ENCODE measurements at places on chromosomes 13 and 19. TPM values are rescaled to one million over a fixed set of nuclear protein-coding genes. Genes with fewer than 3 reads are reported as not detected.
A peak's percentile ranks its signal among the peaks of the same experiment; 100 is the strongest.

Gene YJEFN3
- 0.29 TPM for total RNA-seq

Gene C19orf38
- total RNA-seq: under 0.01 TPM

Gene SSC5D
- total RNA-seq: 77.4 TPM

Gene PRTN3
- not detected for total RNA-seq

Gene OR7A5
- not detected for total RNA-seq

Gene CD177
- total RNA-seq: not detected

Gene TNFSF9
- total RNA-seq: 12.7 TPM

- no peaks in the 10 kb centered on the region for H3K36me3 ChIP-seq
- peaks cover 6% of the 10 kb centered on the region for H3K4me1 ChIP-seq
- H3K27me3 ChIP-seq: no peaks in the 10 kb centered on the region
- H3K27ac ChIP-seq: no peak overlapping the region
- DNase-seq: no peak
These were observed 1.9 kb upstream of the EDDM13 start for GRCh38 chr19:56270676-56271075.

GRCh38 chr19:56131651-56132050 lies 9.4 kb upstream of the ZNF444 start:
- peaks cover 24% of the 10 kb centered on the region for H3K4me1 ChIP-seq
- H3K36me3 ChIP-seq: no peaks in the 10 kb centered on the region
- DNase-seq: no peak
- H3K4me3 ChIP-seq: no peak overlapping the region

GRCh38 chr19:8252922-8253589 lies 43.9 kb downstream of the CERS4 start:
- no peak overlapping the region for H3K27ac ChIP-seq
- no peaks in the 10 kb centered on the region for H3K27me3 ChIP-seq
- peaks cover 3% of the 10 kb centered on the region for H3K4me1 ChIP-seq
- DNase-seq: peak; percentile 98

- H3K4me3 ChIP-seq: no peak overlapping the region
- peaks cover 10% of the 10 kb centered on the region for H3K4me1 ChIP-seq
- H3K27me3 ChIP-seq: no peaks in the 10 kb centered on the region
These were observed 35.7 kb downstream of the TFDP1 start for GRCh38 chr13:113620036-113620796.

- H3K36me3 ChIP-seq: no peaks in the 10 kb centered on the region
- DNase-seq: peak; percentile 99
- no peaks in the 10 kb centered on the region for H3K27me3 ChIP-seq
- peak overlapping the region; percentile 7 for H3K4me3 ChIP-seq
- peaks cover 41% of the 10 kb centered on the region for H3K4me1 ChIP-seq
These were observed 18.5 kb downstream of the POU2F2 start for GRCh38 chr19:42113641-42114348.

DNA sequence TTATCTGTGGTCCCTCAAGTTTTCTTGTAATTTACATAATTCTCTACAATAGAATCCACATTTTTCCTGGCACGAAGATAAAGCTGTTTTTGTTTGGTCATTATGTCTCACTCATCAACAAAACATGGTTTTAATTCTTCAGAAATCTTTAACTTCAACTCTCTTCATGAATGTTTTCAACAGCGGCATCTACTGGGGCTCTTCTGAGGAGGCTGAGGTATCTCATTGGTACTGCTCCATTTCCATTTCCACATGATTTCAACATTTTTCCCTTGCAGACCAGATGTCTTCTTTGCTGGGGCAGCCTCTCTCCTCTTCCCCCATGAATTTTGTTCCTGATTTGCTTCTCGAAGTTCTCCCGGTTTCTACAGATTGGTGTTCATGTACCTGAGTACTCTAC lies 5.8 kb upstream of the KBTBD7 start:
- H3K4me3 ChIP-seq: no peak overlapping the region
- no peaks in the 10 kb centered on the region for H3K36me3 ChIP-seq
- no peaks in the 10 kb centered on the region for H3K4me1 ChIP-seq
- H3K27ac ChIP-seq: no peak overlapping the region
- no peak for DNase-seq

DNA sequence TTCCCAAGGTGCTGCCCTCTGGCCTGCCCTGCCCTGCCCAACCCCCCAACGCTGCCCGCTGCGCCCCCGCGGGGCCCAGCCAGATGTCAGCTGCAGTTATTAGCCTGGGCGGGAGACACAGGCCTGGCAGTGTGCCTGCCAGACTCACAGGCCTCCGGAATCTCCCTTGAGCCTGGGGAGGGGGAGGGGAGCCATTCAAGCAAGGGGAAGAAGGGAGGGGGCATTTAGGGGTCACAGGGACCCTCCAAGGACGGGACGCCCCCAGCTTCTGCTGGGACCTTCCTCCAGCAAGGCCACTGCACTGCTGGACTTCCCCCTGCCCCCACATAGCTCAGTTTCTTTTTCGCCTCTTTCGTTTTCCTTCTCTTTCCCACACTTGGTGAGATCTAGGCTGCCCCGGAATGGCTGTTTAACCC lies 2.6 kb upstream of the JUNB start:
- peak; percentile 95 for DNase-seq
- H3K36me3 ChIP-seq: no peaks in the 10 kb centered on the region
- peaks cover 26% of the 10 kb centered on the region for H3K4me1 ChIP-seq
- peak overlapping the region; percentile 92 for H3K27ac ChIP-seq

DNA sequence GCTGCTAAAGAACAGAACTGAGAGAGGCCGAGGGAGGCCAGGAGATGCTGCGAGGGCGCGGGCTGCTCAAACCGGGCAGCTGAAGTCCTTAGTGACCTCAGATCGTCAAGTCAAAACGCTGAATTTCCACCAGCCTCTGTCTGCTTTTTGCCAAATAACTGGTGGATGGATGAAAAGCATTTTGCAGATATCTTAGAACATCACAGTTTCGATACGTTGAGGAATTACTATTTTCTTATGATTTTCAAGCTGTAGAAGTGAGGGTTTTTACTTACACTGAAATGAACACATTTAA lies 2.0 kb downstream of the GPC6 start:
- peak overlapping the region; percentile 82 for H3K4me3 ChIP-seq
- no peaks in the 10 kb centered on the region for H3K36me3 ChIP-seq
- peak overlapping the region; percentile 87 for H3K27ac ChIP-seq
- no peak for DNase-seq

GRCh38 chr19:6247007-6247288 lies 32.8 kb downstream of the MLLT1 start:
- no peak for DNase-seq
- no peaks in the 10 kb centered on the region for H3K27me3 ChIP-seq
- H3K4me1 ChIP-seq: peaks cover 29% of the 10 kb centered on the region
- H3K36me3 ChIP-seq: peaks cover 11% of the 10 kb centered on the region
- H3K4me3 ChIP-seq: no peak overlapping the region

DNA sequence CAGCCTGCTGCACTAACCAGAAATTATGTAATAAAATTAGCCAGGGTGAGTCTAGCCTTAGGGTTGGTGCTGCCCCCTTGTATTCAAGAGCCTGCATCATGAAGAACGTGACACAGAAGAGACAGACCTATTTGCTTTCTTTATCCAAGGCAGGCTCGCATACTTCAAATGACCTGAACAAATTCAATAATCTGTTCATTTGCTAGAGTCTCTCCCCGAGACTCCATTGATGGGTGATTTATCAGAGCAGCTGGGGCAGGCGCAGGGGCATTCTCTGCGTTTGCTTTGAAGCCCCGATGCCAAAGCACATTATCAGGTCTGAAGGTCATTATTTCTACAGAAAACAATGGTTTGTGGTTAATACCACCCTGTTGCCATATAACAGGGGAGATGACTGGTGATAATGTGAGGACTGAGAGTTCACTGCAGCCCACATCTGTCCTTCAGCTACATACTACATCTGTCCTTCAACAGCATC lies 520.3 kb downstream of the DIAPH3 start:
- DNase-seq: no peak
- peaks cover 8% of the 10 kb centered on the region for H3K27me3 ChIP-seq
- no peaks in the 10 kb centered on the region for H3K36me3 ChIP-seq

GRCh38 chr19:4278010-4278409 lies 1.1 kb upstream of the SHD start:
- H3K27ac ChIP-seq: no peak overlapping the region
- no peak overlapping the region for H3K4me3 ChIP-seq
- H3K27me3 ChIP-seq: peaks cover 29% of the 10 kb centered on the region
- no peaks in the 10 kb centered on the region for H3K4me1 ChIP-seq
- DNase-seq: peak; percentile 68
- H3K36me3 ChIP-seq: no peaks in the 10 kb centered on the region

DNA sequence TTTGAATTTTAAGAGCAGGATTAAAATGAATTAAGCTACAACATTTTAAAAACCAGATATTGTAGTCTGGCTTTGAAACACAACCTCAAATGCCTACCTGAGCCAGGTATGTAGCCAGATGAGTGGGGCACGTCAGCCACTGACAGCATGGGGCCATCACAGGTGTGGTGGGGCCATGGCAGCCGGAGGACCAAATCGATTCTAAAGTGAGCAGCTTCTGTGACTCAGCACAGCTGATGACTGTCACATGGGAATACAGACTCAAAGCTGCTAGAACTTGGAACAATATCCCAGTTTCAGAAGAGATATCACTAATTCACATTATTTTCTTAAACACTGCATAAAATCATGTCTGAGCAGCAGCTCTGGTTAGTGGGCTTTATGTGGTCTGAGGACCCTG lies 52.8 kb downstream of the SERP2 start:
- peaks cover 7% of the 10 kb centered on the region for H3K27me3 ChIP-seq
- H3K4me1 ChIP-seq: peaks cover 2% of the 10 kb centered on the region
- H3K27ac ChIP-seq: no peak overlapping the region
- H3K4me3 ChIP-seq: no peak overlapping the region
- peak; percentile 82 for DNase-seq

- H3K4me1 ChIP-seq: no peaks in the 10 kb centered on the region
- no peak overlapping the region for H3K4me3 ChIP-seq
- H3K36me3 ChIP-seq: no peaks in the 10 kb centered on the region
- H3K27ac ChIP-seq: no peak overlapping the region
- peaks cover 85% of the 10 kb centered on the region for H3K27me3 ChIP-seq
- peak; percentile 89 for DNase-seq
These were observed 8.0 kb upstream of the SOX1 start for GRCh38 chr13:112058941-112059340.

DNA sequence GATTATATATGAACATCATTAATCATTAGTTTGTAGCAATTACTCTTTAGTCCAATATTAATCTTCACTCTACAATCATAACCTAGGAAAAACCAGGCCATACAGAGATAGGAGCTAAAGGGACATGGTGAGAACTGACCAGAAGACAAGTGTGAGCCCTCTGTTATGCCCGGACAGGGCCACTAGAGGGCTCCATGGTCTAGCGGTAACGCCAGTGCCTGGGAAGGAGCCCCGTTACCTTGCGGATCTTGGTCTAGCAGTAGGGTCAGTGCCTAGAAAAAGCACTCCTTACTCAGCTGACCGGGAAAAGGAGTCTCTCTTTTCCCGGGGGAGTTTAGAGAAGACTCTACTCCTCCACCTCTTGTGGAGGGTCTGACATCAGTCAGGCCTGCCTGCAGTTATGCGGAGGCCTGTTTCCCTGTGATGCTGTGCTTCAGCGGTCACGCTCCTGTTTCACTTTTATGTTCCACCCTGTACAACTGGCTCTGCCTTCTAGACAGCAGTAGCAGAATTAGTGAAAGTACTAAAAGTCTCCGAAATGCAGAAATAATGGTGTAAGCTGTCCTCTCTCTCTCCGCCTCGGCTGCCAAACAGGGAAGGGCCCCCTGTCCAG lies 13.8 kb downstream of the OR7D4 start:
- DNase-seq: no peak
- H3K4me1 ChIP-seq: no peaks in the 10 kb centered on the region
- no peaks in the 10 kb centered on the region for H3K36me3 ChIP-seq
- no peak overlapping the region for H3K27ac ChIP-seq
- no peaks in the 10 kb centered on the region for H3K27me3 ChIP-seq
- peak overlapping the region; percentile 66 for H3K4me3 ChIP-seq

DNA sequence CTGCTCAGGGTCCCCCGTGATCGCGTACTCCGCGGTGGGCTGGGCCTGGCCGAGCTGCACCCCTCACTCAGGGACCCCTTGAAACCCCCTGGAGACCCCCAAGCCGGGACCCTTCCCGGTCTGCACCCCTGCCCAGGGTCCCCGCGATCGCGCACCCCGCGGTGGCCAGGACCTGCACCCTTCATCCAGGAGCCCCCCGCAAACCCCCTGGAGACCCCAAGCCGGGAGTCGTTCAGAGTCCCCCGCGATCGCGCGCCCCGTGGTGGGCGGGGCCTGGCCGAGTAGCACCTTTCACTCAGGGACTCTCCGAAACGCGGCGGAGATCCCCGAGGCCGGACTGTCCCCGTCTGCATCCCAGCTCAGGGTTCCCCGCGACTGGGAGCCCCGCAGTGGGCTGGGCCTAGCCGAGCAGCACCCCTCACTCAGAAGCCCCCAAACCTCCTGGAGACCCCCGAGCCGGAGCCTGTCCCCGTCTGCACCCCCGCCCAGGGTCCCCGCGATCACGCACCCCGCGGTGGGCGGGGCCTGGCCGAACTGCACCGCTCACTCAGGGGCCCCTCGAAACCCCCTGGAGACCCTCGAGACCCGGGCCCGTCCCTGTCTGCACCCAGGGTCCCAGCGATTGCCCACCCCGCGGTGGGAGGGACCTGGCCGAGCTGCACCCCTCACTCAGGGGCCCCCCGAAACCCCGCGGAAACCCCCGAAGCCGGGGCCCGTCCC lies 748 bp downstream of the LMNB2 start:
- H3K36me3 ChIP-seq: no peaks in the 10 kb centered on the region
- H3K27me3 ChIP-seq: no peaks in the 10 kb centered on the region
- H3K4me3 ChIP-seq: peak overlapping the region; percentile 94
- DNase-seq: peak; percentile 97

GRCh38 chr19:33062902-33063301 lies 1.8 kb downstream of the RHPN2 start:
- H3K4me1 ChIP-seq: no peaks in the 10 kb centered on the region
- peak; percentile 4 for DNase-seq
- no peak overlapping the region for H3K4me3 ChIP-seq
- no peaks in the 10 kb centered on the region for H3K36me3 ChIP-seq
- H3K27ac ChIP-seq: no peak overlapping the region

DNA sequence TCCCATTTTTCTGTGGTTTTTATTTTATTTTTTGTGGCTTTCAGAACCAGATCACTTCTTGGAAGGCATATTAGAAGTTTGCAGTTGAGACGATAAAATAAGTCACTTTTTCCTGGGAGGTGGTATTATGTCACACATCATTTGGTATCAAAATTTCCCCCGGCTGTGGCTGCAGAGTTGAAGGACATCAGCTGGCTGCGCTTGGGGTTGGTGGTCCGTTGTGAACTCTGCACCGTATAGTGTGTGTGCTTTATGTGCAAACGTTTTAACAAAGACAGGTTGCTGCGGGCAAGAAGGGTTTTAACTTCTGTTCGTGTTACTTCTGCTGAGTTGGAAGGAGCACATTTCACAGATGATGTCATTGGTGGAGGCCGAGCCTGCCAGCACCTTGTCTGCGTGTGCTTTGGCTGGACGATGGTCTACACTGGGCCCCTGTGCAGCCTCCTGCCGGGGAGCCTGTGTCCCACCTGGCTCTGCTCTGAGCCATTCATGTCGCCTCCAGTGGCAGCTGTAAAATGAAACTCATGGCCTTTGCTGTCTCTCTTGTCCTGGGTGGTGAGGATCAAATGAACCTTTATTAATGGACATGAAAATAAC lies 9.6 kb downstream of the ATP11A start:
- no peak overlapping the region for H3K27ac ChIP-seq
- H3K4me3 ChIP-seq: no peak overlapping the region
- H3K36me3 ChIP-seq: no peaks in the 10 kb centered on the region
- peak; percentile 81 for DNase-seq
